Stimulated activated CD4-positive, alpha-beta T cell treated with anti-CD3 and anti-CD28 coated beads, Interleukin-15, amount 100 ng/mL, for 1 hour (primary cell): ENCODE measurements at places on chromosomes 11 and 22.

DNA sequence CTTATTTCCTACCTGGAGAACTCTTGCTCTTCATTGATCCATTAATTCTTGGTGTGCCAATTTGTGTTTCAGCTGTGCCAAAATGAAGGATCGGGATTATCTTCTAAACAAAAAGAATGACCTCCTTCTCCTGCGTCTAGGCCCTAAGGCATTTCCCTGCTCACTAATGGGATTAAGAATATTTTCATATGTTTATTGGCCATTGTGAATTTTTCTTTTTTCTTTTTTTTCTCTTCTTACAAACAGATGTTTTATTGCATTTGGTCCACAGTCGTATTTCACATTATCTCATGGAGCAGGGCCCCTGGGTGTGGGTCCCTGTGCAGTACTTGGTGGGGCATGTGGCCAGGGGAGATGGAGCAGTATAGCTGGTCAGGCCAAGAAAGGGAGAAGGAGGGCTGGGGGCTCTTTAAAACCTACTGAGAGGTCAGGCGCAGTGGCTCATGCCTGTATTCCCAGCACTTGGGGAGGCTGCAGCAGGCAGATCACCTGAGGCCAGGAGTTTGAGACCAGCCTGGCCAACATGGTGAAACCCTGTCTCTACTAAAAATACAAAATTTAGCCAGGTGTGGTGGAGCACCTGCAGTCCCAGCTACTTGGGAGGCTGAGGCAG is 35.3 kb upstream of the HORMAD2 start:
- DNase-seq, result no peak

- no peak for DNase-seq
These were observed 154.3 kb upstream of the B3GAT1 start for GRCh38 chr11:134566311-134566710.

DNA sequence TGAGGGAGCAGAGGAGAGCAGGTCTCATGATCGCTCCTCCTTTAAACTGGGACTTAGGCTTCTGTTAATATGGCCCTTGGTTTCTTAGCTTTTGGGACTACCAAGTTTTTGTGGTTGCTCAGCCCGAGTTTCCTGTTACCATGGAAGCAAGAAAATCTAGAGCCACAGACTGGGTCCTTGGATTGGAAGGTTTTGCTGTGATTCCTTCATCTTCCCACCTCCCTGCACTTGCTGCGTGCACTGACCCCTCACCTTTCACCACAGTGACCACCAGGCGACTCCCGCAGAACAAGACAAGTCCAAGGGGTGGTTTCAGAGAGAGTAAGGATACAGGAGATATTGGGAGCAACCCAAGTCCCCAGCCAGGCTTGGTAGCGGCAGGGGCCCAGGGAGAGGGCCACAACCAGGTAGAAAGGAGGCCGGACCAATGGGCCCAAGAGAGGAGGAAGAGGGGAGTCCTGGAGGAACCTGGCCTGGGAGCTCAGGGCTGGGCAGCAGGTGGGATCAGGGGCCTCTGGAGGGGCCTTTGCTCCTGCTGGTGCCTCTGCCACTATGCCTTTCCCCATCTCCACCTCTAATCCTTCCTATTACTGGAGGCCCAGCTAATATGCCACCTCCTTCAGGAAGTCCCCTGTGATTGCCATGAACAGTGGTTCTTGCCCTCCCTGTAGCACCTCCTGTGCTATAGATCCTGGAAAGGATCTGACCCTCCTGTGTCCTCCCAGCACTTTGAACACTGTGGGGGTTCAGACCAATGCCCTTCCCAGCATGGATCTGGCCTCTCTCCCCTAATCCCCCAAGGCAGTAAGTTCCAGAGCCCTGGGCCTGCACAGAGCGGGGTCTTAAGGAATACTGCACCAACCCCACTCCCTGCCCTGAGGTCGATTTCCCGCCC is 21.2 kb downstream of the CSF2RB start:
- no peak for DNase-seq

DNA sequence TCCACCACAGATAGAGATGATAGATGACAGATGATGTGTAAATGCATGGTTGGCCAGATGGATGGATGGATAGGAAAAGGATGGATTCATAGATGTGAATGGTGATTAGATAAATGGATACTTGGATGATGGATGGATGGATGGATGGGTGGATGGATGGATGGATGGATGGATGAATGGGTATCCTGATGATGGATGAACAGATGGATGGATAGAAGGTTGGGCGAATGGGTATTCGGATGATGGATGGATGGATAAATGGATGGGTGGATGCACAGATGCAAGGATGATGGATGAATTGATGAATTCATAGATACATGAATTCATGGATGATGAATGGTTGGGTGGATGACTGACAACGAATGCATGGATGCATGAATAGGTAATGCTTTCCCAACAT is 56.1 kb downstream of the CHST1 start:
- no peak for DNase-seq

DNA sequence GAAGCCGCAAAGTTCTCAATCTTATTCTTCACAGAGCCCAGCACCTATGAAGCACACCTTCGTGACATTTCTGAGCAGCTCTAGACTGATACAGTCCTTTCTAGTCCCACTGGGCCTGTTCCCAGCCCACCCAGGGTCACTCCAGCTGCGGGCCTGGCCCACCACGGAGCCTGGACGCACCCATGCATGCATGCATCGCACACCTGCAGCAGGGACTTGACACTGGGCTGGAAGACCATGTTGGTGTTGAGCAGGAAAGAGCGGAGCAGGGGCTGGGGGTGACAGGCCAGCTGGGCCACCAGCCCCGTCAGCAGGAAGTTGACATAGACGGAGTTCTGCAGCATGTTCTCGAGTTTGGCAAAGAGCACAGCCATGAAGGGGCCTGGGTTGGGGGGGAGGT is 9.2 kb downstream of the C11orf42 start:
- DNase-seq, result no peak

GRCh38 chr22:25765016-25765367 is 23.0 kb downstream of the MYO18B start:
- no peak for DNase-seq

DNA sequence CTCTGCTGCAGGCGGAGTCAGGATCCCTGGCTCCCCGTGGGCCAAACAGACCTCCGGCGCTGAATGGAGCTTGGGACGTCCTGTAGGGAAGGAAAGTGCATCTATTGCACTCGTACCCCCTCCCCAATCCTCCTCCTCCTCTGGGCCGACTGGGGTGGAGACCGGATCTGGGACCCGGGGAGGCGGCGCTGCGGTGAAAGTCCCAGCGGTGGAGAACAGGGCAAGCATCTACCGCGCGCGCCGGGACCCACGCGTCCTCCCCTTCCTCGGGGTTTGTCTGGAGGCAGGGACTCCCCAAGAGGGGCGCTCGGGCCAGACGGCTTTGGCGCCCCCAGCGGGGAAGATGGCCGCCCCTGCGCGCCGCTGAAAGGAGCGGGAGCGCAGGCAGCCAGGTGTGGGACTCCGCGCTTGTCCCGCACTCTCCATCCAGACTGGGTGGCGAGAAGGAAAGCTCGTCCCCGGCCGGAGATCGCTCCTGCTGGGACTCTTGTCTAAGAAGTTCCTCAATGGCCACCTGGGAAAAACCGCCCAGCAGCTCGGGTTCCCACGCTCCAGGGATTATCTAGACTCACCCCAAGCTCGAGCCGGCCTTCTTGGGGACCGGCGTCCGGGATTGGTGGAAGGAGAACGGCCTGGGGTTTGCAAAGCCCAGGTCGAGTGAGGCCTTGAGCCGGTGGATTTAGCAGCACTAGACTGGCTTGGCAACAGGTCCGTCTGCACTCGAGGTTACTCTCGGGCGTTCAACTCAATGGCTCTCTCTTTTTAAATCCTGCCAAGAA is 718 bp downstream of the FADS2 start:
- DNase-seq, result no peak

DNA sequence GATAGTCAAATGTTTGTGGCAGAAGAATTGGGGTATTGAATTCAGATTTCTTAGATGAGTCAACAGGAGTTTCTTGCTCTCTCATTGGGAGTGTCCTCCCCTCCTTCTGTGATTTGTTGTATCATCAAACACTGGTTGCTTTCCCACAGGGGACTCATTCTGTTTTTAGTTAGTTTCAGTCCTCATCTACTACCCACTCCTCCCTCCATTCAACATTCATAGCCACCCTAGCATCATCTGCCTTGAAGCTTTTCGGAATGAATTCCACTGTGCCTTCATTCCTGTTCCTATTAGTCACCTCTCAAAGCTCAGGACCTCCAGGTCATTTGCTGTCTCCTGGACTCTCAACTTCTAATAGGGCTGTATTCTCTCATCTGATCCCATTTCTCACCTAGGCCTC is 31.5 kb upstream of the RAB38 start:
- no peak for DNase-seq

- no peak for DNase-seq
These were observed 44.6 kb downstream of the ANKRD42 start for GRCh38 chr11:83238111-83238510.

GRCh38 chr11:121833970-121834369 is 282.0 kb downstream of the BLID start:
- no peak for DNase-seq
